T-helper 1 cell (primary cell): ENCODE measurements at places on chromosomes 3 and 15.

GRCh38 chr15:74036271-74037170 is 42.0 kb downstream of the PML start:
- no peak for DNase-seq

DNA sequence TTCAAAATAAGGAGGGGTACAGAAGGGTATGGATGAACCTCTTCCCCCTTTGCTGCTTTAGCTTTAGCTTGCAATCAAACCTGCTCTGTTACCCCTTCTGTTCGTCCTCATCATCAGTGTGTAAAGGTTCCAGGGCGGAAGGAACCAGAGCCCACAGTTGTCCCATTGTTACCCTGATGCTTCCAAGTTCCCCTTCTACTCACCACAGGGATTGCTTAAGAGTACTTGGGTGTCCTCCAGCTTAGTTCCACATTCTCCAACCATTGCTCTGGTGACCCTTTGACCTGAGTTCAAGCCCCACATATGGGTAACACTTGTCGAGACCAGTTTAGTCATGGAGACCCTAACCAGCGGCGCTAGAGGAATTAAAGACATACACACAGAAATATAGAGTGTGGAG is 1080.1 kb upstream of the ALCAM start:
- DNase-seq: no peak

DNA sequence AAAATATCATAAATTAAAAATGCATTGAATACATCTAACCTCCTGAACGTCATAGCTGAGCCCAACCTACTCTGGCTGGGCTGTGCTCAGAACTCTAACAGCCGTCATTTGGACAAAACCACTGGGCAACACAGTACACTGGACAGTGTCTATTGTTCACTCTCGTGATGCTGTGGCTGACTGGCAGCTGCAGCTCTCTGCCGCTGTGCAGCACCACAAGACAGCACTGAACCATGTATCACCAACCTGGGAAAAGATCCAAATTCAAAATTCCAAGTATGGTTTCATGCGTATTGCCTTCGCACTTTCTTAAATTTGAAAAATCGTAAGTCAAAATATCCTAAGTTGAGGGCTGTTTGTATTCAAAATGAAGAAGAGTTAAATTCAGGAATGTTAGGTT is 145.1 kb upstream of the CNTN4 start:
- DNase-seq: no peak

GRCh38 chr3:25057379-25057778 is 370.7 kb upstream of the RARB start:
- DNase-seq: no peak

DNA sequence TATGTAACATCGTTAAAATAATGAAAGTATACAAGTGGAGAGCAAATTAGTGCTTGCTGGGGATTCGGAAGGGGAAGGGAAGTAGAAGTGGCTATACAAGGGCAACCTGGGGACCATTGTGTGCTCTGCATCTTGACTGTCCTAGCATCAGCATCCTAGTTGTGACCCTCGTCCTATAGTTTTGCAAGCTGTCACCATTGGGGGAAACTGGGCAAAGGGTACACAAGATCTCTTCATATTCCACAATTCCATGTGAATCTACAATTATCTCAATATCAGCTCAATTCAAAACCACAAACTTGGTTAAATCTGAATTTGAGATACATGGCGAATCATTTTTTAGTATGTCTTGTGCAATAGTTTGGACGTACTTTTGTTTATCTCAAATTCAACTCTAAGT is 30.9 kb downstream of the WNT7A start:
- no peak for DNase-seq
